ENCODE measurements at places on chromosomes 1 and 21. TPM values are rescaled to one million over a fixed set of nuclear protein-coding genes. Genes with fewer than 3 reads are reported as not detected.

Gene TRABD2B
- not detected for total RNA-seq

Gene FCRL1
- not detected for total RNA-seq

Gene SPATA45
- not detected for total RNA-seq

Gene MYOG
- not detected for total RNA-seq

Gene C1orf87
- total RNA-seq, result 0.15 TPM

Gene BTBD8
- total RNA-seq, result 6.7 TPM

Gene CD52
- total RNA-seq, result not detected

Gene BEND5
- not detected for total RNA-seq

Gene MFSD2A
- total RNA-seq, result 0.58 TPM

Gene ELAVL4
- not detected for total RNA-seq

Gene CBR3
- total RNA-seq, result 26.3 TPM

Gene SH3BGR
- 2.8 TPM for total RNA-seq

Gene COL6A1
- 1,502 TPM for total RNA-seq

Gene OR2M3
- total RNA-seq, result not detected

Gene EPB41
- 15.9 TPM for total RNA-seq

Gene CFHR2
- not detected for total RNA-seq

Gene SPOCD1
- 76.4 TPM for total RNA-seq

Gene KIF17
- total RNA-seq, result 1.5 TPM

Gene HCRTR1
- not detected for total RNA-seq

Gene SPRR2G
- not detected for total RNA-seq

Gene PUM1
- 78.7 TPM for total RNA-seq

Gene OR2M4
- not detected for total RNA-seq

Gene PRR9
- not detected for total RNA-seq

Gene TCEA3
- total RNA-seq, result 9.7 TPM

Gene NBPF4
- total RNA-seq, result not detected

Gene CASQ1
- total RNA-seq, result not detected

Gene ADIPOR1
- total RNA-seq, result 71.6 TPM

Gene LCE2C
- total RNA-seq, result not detected

Gene TCHH
- total RNA-seq, result not detected

Gene LCE1E
- total RNA-seq, result not detected

Gene SH2D1B
- not detected for total RNA-seq

Gene URB1
- total RNA-seq, result 25.5 TPM

Gene FNDC5
- total RNA-seq, result 0.87 TPM

Gene ADAMTS1
- 171 TPM for total RNA-seq

Gene CCDC27
- not detected for total RNA-seq

Gene ARHGEF16
- total RNA-seq, result not detected

Gene ZNF683
- total RNA-seq, result not detected

Gene EVI5
- 30.3 TPM for total RNA-seq

Gene MX2
- 1.8 TPM for total RNA-seq

Gene DFFB
- 13.5 TPM for total RNA-seq

Gene NUDT4B
- 8.3 TPM for total RNA-seq

Gene KCNK1
- 7.4 TPM for total RNA-seq

Gene SPRR1B
- total RNA-seq, result not detected

Gene AGBL4
- not detected for total RNA-seq

Gene CTSE
- total RNA-seq, result not detected

All from smooth muscle cell of trachea (primary cell).